ENCODE measurements at places on chromosomes 6 and 20. TPM values are rescaled to one million over a fixed set of nuclear protein-coding genes. Genes with fewer than 3 reads are reported as not detected.

DNA sequence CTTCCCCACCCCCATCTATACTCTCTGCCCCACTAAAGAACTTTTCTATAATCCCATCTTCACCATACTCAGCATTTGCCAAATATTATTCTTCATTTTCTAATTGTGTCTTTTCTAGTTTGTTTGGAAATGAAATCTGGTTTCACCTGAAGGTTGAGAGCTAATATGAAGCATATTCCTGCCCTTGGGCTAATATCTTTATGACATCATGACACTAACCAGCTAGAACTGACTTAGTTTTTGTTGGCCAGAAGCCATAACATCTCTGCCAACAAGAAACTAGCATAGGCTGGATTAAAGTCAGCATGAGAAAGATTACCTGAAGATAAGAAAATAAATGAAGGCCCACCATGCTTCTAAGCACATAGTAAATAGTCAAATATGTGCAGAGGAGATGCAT is 16.7 kb downstream of the UNC5CL start:
- no peak for DNase-seq

- no peak for DNase-seq
These were observed 308.2 kb upstream of the SGK1 start for GRCh38 chr6:134626086-134626485.

DNA sequence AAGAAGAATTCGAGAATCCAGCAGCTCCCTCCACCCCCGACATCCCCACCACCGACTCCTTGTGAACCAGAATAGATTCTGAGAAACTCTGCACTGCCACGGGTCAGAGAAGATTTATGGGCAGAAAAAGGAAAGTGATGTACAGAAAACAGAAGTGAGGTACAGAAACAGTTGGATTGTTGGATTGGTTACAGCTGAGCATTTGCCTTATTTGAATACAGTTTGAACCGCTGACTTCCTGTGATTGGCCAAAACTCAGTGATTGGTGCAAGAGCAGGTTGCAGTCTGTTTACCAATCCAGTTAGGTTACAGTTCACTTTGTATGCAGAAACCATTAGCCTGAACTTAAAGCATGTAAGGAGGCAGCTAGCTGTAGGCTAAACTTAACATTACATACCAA is 131.2 kb upstream of the HDDC2 start:
- DNase-seq, result no peak

DNA sequence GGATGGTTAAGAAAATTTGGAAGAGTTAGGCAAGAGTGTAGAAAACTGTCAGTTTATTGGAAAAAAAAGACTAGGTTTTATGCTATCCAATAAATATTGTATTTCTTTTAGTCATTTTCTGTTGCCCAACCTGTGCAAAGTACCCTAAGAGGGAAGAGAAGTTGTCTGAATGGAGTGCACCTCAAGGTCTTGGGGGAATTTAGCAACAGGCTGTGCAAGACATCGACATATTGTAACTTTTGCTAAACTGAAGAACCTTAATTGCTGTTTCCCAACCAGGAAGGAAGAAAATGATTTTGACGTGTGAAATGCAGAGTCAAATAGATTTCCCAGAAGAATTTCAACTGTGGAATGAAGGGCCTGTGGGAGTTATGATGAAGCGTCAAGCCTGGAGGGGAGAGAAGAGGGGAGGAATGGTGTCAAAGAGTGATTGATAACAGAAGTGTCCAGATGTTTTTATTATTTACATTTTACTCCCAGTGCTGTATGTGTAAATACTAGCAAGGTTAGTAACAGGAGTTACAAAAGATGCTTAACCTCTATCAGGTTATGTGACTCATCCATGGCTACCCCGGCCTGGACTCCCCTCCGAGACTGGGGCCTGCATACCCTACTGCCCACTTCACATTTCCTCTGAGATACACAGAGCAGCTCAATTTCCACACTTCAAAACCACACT is 246.8 kb downstream of the MYLK4 start:
- DNase-seq, result no peak

DNA sequence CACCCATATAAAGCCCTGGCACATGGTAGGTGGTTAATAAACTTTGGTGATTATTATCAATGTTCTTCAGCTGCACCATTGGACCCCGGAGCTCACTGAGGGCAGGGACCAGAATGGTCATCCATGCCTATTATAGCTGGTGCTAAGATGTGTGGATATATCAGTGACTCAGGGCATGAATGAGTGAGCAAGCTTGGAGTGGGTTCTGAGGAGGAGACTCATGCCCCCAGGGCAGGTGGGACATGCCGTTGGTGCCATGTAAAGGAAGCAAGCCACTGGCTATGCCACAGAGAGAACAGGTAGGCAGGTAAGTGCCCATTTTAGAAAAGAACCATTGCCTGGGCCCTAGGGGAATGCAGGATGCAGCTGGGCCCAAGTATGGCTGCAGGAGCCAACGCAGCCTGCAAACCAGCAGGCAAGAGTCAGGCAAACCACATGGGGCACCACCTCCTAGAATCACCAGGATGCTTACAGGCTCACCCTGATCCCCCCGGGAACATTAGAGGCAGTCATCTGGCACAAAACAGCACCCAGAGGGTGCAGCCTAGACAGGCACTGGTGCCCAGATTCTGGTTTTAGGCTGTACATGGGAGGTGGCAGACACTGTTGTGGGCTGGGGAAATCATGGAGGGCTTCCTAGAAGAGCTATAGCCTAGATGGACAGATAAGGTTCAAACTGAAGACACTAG is 23.5 kb downstream of the PLAGL2 start:
- no peak for DNase-seq

DNA sequence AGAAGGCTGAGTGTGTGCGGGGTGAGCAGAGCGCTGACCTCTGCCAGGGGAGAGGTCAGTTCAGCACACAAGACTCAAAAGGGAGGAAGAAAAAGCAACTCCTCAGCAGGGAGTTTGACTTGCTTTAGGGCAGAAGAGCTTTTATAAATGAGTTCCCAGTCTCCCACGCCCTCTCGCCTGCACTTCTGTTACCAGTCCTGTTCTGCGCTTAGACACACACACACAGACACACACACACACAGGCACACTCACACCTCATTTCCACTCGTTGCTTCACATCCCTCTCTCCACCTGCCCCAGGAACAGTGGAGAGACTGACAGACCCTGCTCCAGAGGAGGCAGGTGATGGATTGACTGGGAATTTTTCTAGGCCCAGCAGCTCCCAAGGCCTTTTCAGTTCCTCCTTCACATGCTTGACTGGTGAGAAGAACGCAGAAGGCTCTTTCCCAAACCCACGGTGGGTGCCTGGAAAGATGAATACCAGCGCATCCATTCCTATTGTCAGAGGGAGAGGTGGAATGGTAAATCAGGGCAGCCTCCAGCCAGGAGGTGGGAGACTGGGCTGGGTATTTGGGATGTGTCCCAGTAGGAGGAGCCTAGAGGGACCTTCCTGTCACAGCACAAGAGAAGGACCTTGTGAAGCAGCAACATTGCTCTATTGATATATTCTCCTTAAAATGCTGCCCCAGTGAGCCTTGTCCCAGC is 43.7 kb downstream of the JAG1 start:
- no peak for DNase-seq

- DNase-seq, result no peak
These were observed 258.6 kb downstream of the FNDC1 start for GRCh38 chr6:159427771-159428170.

- no peak for DNase-seq
These were observed 103.7 kb downstream of the FAM120B start for GRCh38 chr6:170410241-170410640.

- DNase-seq, result no peak
These were observed 79.0 kb upstream of the SPACA1 start for GRCh38 chr6:87968435-87969278.

DNA sequence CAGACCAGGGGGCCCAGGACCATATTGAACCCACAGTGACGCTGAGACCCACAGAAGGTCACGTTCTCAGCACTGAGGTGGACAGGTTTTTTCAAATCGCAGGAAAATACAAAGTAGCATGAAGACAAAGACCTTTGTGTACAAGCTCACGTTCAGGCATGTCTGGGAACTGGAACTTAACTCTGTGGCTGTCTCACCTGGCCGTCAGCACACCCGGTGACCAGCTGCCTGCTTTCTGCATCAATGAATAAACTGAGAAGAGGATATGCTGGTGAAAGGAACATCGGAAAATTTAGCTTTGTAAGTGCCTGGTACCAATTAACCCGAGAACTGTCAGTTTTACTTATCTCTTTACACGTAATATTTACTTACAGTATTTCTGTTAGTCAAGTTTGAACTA is 36.5 kb downstream of the WDR27 start:
- no peak for DNase-seq

- no peak for DNase-seq
These were observed 102.0 kb upstream of the RPS6KA2 start for GRCh38 chr6:166728884-166729530.

- DNase-seq, result no peak
These were observed 41.1 kb upstream of the RFPL4B start for GRCh38 chr6:112305795-112306564.

- DNase-seq, result no peak
These were observed 530 bp downstream of the TDP2 start for GRCh38 chr6:24666097-24666640.

- no peak for DNase-seq
These were observed 96.0 kb downstream of the EYA2 start for GRCh38 chr20:46990596-46991104.

DNA sequence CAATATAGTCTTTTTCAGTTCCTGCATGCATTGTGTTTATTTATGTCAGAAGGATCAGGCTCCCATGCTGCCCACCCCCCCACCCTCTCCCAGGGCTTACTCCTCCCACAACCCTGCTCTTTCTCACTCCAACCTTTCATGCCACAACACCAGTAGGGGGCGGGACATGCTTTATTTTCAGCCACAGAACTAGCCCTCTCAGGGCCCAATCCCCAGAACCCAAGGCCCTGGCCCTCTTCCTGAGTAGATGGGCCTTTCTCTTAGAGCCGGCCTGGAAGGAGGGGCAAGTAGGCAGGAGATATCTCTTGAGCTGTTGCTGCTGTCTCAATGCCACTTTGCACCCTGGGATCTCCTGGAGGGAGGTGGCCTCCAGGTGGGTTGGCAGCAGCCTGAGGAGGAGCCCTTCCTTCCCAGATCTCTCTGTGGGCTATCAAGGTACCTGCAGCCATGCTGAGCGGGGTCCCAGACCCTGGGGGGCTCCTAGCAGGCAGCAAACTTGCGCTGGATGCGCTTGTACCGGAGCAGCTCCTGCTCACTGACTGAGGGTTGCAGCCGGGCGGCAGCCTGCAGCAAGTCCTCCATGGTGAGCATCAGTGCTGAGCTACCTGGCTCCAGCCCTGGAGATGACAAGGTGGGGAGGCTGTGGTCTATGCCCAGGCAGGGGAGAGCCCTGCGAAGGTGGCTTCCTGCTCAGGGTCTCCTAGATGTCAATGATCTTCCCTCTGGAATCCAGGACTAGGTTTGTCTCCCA is 3.5 kb downstream of the GNMT start:
- DNase-seq, result no peak

GRCh38 chr6:90175627-90176538 is 120.8 kb downstream of the BACH2 start:
- DNase-seq, result no peak

DNA sequence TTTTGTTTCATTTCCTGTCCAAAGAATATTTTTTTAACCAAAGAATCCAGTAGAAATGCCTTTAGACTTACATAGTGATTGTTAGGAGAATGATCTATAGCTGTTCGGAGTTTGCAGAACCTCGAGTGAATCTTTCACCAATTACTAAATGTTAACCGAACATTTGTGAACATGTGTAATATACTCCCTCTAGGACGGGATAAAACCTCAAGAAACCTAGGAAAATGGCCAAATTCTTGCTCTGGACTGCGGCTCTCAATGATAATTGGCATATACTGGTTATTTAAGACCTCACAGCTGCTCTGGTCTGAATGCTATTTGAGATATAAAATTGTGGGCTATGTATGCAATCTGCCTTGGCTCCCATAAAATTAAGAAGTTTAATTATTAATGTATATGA is 137.1 kb downstream of the PACRG start:
- DNase-seq, result no peak

DNA sequence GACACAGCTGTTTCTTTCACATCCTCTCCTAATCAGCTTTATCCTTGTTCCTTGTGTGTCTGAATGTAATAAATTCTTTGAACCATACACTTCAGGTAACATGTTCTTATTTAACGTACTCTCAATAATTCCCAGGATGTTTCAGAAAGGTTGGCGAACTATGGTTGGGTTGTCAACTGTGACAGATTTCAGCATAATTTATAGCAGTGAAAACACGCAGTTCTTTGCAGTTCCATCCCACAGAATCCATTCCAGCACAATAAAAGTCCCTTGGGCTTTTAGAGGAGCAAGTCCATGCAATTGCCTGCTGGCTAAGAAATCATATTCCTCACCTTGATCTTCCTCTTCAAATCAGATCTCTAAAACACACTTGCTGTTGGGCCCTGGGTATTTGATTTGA is 119.3 kb downstream of the COL9A1 start:
- no peak for DNase-seq

- peak; percentile 22 for DNase-seq
These were observed 502 bp upstream of the HTR1E start for GRCh38 chr6:86936834-86937218.

DNA sequence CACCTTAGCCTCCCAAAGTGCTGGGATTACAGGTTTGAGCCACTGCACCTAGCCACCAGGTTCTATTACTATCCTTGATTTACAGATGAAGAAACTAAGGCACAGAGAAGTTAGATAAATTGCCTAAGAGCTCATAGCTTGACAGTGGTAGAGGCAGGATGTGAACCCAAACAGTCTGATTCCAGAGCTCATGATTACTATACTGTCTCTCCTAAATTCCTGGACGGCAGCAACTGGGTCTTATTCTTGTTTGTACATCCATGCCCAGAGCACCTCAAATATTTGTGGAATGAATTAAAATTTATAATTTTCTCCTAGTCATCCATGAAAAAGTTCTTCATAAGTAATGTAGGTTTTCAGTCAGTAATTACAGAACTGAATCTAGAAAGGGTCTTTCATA is 15.1 kb downstream of the PDSS2 start:
- DNase-seq, result no peak

- DNase-seq, result no peak
These were observed 400.3 kb downstream of the TFAP2A start for GRCh38 chr6:10014557-10014956.

GRCh38 chr6:157755746-157756411 is 67.2 kb upstream of the SNX9 start:
- DNase-seq, result no peak

GRCh38 chr6:7134999-7135745 is 27.4 kb downstream of the RREB1 start:
- no peak for DNase-seq

Gene LPA
- total RNA-seq, result not detected

Gene GMPR
- 11.6 TPM for total RNA-seq

Gene TAP2
- 54.5 TPM for total RNA-seq

Gene ID1
- 552 TPM for total RNA-seq

Gene SRC
- 15.1 TPM for total RNA-seq

Gene TRIM10
- not detected for total RNA-seq

Gene SLC17A2
- not detected for total RNA-seq

Gene FOXF2
- 0.65 TPM for total RNA-seq

Gene GATA5
- 1.3 TPM for total RNA-seq

Gene HRH3
- not detected for total RNA-seq

Gene CRISP3
- not detected for total RNA-seq

Gene SPATA25
- 1.8 TPM for total RNA-seq

Gene DLL1
- 14.4 TPM for total RNA-seq

Gene DCDC2
- not detected for total RNA-seq

Gene ANGPT4
- total RNA-seq, result 1.5 TPM

Gene COL12A1
- total RNA-seq, result 155 TPM

Gene SGK2
- 14.5 TPM for total RNA-seq

Gene CTCFL
- total RNA-seq, result not detected

Gene TNFRSF6B
- 10.5 TPM for total RNA-seq

Data from omental fat pad (tissue), 4 donors.